HAP-1 (cell line): ENCODE measurements at places on chromosomes 2 and 18.

GRCh38 chr2:12764075-12764730, 47.5 kb downstream of the TRIB2 start:
- no peak for DNase-seq

DNA sequence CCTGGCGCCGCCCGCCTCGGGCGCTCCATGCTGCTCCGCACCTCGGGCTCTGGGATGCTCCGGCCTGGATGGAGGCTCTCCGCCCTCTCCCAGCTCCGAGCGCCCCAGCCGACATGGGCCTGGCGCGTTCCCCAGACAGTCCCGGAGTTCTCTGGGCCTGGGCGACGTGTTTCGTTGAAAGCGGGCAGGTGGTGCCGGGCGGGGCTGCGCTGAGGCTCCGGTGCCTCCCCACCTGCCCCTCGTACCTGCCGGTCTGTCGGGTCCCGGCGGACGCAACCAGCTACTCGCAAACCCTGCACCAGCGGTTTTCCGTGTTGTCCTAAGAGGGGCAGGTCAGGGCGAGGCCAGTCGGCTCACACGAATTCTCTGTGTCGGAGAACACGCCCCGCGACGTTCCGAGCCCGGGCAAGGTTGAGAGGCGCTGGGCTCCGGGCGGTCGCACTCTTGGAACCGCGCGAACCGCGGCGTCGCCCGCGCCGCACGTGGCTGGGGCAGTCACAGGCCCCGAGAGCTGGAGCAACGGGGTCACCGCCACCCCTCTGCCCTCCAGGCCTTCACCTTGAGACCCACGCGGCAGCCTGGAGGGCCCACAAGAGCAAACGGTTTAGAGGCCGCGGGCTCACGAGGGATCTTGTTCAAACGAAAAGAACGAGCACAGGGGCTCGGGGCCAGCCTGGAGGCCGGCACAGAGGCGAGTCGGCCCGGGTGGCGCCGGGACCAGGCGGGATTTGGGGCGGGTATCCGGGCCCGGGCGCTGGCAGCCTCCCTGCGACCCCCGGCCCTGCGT, 4.2 kb upstream of the SIX2 start:
- DNase-seq, result no peak

- DNase-seq, result no peak
These were observed 28.6 kb downstream of the RBMS1 start for GRCh38 chr2:160465002-160465401.

- DNase-seq, result no peak
These were observed 38.4 kb downstream of the PAX8 start for GRCh38 chr2:113240150-113240914.

DNA sequence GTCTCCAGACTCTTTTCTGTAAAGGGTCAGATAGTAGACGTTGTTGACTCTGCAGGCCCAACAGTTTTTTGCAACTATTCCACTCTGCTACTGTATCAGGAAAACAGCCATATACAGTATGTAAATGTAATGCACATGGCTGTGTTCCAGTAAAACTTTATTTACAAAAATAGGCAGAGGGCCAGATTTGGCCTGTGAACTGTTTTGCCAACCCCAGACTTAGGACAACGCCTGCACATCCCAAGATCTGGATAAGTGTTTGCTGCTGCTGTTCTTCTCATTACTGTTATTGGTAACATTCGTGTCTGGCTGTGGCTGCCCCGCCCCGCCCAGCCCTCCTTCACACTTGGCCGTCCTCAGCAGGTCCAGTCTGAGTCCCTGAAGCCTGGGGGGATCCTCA, 94.6 kb upstream of the MCFD2 start:
- no peak for DNase-seq
